ENCODE measurements at places on chromosomes 13 and 19.

DNA sequence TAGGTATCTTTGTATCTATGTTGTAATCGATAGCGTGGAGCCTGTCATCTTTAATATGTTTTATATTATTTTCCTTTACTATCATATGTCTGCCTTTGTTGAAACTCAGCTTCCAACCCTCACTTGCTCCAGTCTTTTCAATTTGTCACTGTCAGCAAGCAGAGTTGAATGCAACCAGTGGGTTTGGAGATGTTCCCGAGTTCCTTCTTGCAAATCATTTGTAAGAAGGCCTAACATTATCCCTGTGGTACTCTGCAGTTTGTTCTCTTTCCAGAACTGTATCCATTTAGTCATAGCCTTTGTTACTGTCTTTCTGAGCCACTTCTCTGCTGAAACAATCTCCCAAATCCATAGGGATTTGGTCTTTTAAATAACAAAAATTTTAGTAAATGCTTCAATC lies 41.8 kb downstream of the RNASEH2B start:
- DNase-seq: no peak

GRCh38 chr13:110950819-110951570 lies 36.1 kb upstream of the ANKRD10 start:
- no peak for DNase-seq

- no peak for DNase-seq
Observed at GRCh38 chr13:99316657-99317256, 9.6 kb upstream of the GPR183 start.

GRCh38 chr13:80972857-80973478 lies 632.0 kb upstream of the SPRY2 start:
- no peak for DNase-seq

DNA sequence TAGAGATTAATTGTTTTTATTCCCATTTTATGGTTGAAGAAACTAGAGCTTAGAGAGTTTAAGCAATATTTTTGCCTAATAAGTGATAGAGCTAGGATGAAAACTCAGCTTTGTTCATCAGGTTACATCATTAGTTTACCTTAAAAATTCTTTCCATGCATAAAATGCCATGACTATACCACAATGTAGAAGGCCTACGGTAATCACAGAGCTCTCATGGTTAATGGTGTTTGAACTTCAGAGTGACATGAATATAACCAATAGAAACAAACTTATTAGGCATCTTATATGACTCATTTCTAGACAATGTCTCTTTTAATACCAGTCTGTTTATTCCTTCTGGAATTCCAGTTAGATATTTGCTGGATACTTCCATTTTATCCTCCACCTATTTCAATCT lies 78.5 kb downstream of the FGF9 start:
- DNase-seq: no peak

DNA sequence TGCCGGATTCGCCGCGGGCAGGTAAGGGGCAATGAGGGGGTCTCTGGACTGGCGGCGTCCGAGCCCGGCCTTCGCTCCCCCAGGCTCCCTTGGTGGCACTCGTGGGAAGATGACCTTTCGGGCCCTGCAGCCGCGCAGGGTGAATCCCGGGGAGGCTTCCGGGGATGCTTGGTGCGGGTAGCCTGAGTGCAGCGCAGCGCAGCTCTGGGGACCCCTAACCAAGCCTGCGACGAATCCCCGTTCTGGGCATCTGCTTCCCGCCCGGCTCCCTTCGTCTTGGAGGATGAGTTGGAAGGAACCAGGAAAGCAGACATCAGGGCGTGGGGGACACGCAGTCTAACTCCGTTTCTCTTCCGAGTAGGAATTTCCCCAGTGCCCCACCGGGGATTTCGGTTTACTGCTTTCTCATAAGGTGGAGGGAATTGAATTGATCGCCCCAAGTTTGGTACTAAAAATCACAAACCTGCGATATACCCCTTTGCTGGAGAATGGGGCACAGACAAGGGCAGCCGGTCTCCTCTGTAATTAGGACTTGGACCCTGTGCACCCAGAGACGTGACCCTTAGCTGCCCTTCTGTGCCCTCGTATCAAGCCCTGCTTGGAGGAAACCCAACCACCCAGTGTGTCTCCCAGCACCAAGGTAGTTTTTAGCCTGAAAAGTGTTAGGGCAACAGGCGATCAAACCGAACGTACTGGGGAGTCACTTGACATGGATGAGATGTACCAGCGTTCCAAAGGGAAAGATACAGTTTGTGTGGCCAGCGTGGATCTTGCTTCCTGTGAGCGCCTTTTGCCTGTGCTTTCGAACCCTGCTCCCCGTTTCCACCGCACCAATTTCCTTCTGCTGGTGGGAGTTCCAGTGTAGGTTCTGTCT lies 1.0 kb downstream of the GPC5 start:
- DNase-seq: no peak

- DNase-seq: no peak
Observed at GRCh38 chr19:53916004-53916403, 6.9 kb downstream of the CACNG7 start.

GRCh38 chr19:45195764-45196163 lies 17.2 kb downstream of the BLOC1S3 start:
- no peak for DNase-seq

DNA sequence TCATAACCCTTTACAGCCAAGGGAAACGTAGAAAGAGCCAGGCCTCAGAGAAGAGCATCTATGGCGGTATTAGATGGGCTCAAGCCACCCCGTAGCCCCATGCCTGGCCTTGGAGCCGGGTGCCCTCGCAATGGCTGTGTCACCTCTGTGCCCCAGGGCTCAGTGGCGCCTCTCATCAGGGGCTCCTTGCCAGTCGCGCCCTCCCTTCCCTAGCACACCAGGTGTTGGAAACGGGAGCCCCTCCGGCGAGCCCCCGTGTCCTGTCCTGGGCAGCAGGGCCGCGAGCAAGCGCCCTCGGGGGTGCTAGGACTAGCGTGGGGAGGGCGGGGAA lies 453 bp downstream of the ZNF256 start:
- DNase-seq: no peak

- DNase-seq: no peak
Observed at GRCh38 chr13:111210091-111210490, 95.0 kb downstream of the ARHGEF7 start.

- DNase-seq: no peak
Observed at GRCh38 chr19:16887353-16888265, 1.2 kb upstream of the F2RL3 start.

DNA sequence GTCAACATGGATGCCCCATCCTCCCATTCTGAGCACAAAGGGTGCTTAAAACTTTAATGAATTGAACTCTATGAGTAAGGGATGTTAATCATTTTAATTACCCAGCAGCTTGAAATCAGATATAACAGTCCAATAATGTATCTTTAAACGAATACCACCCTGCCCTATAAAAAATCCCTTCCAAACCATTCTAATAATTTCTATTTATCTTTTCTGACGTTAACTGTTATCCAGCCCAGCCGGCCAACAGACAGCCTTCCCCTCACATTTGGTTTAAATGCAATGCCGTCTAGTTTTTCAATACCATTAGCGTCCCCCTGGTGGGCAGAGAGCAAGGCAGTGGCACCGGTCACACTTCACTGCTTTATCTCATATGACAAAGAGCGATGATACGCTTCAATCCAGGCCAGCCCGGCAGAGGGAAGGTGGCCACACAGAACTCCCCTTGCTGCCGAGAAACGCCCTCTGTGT lies 402.2 kb upstream of the ZNF507 start:
- no peak for DNase-seq

DNA sequence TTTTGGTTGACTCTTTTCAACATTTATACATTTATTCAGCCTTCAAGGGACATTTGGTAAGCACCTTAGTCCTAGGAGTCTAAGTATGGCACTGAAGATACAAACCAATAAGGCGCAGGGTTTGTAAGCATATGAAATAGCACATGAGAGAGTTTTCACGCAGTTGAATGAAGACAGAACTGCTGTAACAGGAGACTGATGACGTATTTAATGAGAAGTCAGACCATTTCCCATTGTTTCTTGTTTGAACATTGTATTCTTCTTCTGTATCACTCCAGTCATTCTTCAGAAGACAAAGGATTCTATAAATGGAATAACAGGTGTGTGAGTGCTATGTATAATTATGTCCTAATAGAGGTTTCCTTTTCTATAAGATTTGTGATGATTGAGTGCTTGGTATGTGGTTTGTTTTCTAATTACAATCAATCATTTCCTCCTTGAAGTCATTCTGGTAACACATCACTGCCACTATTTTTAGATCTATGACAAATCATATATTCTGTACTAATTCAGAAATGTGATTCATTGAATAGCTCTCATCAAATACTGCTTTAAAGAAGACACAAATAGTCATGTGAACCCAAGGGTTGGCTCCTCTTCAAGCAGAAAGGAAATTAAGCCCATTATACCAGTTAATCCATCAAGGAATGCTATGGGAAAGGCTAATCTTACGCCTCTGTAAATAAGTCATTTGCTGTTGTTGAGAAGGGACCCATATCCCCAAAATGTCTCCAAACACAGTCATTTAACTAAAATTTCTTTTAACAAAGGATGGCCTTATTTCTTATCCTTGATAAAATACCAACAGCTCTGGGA lies 222.8 kb upstream of the NBEA start:
- no peak for DNase-seq

Measured in cortex of kidney (tissue), 1 donor.